Hematopoietic multipotent progenitor cell treated with erythropoietin and hydrocortisone succinate and interleukin-3 and kit ligand, for 17 days (in vitro differentiated cells): ENCODE measurements at places on chromosomes 11 and 22.

- DNase-seq: no peak
Observed at GRCh38 chr11:12755510-12756453, 81.6 kb downstream of the TEAD1 start.

DNA sequence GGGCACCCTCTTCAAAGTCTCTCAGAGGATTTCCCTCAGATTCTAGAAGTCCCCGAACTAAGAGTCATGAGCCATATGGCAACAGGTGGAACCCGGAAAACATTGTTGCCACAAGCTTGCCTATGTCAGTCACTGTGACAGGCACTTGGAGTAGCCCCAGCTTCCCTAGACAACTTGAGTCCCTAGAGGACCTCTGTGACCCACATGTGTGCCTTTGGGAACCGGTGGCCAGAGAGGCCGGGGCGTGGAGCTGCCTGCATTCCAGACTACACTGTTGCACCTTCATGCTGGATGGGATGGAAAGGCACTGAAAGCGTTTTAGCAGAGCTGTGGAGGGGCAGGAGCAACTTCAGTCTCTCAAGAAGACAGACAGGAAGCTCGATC, 12.1 kb downstream of the SLC37A2 start:
- DNase-seq: no peak

DNA sequence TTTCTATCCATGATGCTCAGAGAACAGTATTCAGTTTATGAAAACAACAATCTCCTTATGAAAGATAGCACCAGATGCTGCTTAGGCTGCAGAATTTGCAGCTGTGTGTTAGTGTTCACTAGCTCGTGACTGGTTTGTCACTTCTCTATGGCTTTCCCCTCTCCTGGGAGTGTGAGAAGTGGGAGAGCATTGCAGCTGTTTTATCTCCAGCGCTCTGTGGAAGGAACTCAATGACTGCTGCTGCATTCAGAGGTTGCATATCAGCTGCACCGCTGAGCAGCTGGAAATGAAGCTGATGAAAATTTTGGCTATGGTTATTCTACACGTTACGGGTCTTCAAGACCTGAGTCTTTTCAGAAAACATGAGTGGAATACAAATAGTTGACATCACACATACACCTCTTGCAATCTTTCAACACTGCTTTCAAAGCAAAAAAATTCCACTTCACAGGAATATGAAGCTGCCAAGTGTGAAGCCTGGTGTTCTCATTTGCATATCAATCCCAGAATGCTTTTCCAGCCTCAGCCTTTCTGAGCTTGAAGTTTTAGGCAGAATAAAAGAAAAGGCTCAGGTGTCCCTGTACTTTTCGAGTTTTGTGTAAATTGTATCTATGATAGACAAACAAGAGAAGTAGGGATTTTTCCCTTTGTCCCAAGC, 149.3 kb upstream of the DDI1 start:
- no peak for DNase-seq

- DNase-seq: no peak
Observed at GRCh38 chr11:6345366-6345765, 25.1 kb upstream of the CAVIN3 start.

DNA sequence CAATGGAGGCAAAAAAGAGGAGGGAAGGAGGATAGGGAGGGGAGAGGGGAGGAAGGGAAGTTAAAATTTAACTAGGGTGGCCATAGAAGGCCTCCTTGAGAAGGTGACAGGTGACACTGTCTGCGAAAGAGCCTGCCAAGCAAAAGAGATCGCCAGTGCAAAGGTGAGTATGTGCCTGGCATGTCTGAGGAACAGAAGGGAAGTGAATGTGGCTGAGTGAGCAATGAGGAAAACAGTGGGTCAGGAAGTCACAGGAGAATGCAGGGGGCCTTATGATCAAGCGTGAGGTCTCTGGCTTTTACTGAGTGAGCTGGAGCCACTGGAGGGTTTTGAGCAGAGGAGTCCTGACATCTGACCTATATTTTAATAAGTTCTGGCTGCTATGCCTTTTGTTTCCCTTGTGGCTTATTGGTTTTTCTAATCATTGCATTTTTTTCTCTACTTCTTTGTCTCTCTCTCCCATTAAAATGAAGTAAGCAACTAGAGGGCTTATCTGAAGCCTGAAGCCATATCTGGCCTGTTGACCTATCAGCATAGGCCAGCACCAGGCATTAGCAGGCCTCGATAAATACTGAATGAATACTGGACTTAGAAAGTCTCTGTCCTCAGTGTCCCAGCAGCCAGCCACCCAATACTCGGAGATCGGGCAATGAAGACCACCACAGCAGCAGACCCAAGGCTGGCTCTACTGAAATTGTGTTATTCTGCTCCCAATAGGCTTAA, 5.6 kb downstream of the AP1B1 start:
- DNase-seq: peak; percentile 51

DNA sequence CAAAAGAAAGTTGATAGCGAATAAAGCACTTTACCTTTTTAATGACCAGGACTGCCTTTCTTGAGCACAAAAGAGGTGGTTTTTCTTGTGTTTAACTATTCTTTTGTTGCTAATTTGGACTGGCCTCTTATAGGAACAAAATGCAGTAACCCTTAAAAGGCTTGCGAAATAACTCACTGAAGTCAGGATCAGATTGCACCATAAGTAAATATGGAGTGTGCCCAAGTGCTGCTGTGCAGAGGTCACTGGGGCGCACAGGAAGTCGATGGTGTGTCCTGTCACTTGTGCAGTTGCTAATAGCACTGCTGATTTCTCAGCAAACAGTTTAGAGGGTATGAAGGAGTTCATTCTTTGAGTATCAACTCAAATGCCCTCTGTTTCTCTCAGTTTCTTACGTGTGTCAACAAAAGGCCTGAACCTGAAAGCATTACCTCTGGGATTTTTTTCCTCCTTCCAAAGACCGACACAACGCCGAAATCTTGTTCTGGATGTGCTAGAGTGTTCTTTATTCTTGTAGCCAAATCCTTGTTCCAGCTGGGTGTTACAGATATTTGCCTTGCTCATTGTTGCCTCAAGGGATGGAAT, 71.3 kb downstream of the ATXN10 start:
- DNase-seq: no peak

GRCh38 chr22:43824724-43825420, 12.8 kb upstream of the EFCAB6 start:
- no peak for DNase-seq

DNA sequence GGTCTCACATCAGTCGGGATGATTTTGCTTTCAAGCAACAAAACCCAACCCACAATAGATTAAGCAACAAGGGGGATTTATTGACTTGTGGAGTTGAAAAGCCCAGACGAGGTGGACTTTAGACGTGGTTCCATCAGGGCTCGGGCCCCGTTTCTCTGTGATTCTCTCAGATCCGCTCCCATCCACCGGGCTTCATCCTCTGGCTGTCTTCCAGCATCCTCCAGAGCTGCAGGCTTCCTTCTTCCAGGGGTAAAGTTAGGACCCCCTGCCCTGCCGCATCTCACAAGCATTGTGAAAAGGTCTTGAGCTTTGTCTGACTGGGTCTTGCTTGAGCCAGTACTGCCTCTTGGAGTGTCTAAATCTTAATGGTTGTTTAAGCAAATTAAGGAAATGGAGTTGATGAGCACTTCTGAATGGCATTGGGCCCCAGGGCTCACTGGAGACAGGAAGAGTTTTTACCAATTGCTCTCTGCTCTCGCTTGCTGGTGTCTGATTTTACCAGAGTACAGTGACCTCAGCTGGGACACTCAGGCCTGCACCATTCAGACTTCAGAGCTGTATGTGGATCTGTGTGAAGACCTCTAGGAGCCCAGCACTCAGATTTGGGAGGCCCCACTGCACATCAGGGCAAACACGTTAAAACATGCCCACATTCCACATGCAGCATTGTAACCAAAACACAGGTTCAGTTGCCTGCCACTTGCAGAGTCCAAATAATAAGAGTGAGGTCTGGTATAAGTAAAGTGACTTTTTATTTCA, 13.5 kb upstream of the FTH1 start:
- DNase-seq: no peak

- no peak for DNase-seq
Observed at GRCh38 chr11:82683029-82683428, 50.6 kb downstream of the FAM181B start.

- DNase-seq: no peak
Observed at GRCh38 chr22:47448231-47449223, 686.1 kb downstream of the TBC1D22A start.

DNA sequence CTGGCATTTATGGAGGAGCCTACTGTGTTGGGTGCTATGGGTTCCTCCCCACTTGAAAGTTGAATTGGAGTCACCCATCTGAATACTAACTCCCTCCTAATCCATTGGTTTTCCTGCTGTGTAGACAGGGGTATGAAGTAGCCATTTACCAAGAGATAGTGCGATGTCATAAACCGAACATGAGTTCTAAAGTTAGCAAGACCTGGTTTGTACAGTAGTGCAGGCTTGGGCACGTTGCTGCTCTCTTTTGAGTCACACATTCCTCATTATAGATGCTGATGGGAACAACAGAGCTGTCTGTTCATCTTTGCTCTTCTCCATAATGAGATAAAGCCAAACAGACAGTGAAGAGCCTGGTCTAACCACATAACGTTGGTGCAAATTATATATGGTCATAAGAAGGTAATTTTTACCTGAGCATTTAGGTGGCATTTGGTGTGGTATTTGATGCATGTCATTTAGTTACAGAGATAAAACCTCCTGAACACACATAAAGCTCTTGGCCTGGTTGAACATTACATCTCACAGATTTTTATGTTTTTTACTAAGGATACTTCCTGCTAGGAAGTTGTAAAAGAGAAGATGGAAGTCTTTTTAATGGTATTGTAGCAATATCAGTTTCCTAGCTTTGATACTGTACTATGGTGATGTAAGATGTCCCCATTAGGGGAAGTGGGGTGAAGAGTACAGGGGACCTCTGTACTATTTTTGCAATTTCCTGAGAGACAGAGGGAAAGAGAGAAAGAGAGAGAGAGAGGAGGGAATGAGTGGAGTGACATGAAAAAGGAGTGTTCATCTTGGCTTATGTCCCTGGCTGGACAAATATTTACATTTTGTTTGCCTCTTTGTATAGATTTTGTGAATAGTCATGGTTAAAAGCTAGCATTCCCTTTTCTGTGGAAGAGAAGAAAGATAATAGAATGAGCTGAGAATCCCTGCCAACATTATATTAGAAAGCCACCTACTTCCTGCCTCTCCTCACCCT, 27.9 kb downstream of the GRAP2 start:
- DNase-seq: no peak

DNA sequence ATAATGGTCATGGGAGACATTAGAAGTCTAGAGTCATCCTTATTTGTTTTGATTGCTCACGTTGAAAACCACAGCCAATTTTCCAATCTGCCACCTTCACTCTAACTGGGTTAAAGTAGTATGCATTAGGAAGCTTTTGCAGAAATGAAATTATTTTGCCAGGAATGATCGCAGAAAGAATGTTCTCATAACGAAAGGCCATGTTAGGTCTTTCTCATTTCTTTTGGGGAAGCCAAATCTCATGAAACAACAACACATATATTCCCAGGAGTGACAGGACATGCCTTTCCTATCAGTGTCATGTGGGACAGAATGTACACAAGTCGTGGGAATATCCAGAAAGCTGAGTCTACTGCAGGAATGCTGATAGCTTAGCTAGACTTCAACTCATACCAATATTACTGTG, 386.3 kb downstream of the AASDHPPT start:
- DNase-seq: no peak

DNA sequence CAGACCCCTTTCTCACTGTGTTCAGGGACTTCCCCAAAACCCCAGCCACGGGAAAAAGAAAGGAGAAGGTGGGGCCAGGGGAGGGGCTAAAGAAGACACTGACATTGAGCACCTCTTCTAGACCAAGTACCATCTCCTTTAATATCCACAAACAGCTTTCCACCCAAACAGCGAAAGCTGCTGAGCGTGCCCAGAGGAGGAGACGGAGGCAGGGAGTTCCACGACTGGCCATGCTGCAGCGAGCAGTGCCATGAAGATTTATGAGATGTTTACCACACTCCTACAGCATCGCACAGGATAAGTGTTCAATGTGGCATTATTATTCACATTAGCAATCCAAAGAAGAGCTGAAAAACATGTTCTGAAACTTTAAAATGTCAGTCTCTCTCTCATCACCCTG, 127.4 kb downstream of the LARGE1 start:
- DNase-seq: no peak

- DNase-seq: peak; percentile 30
Observed at GRCh38 chr11:128884703-128885338, 6.3 kb upstream of the KCNJ5 start.

GRCh38 chr11:719214-720016, 13.4 kb downstream of the EPS8L2 start:
- DNase-seq: no peak

GRCh38 chr11:109929308-109929707, 163.9 kb upstream of the ZC3H12C start:
- DNase-seq: no peak

GRCh38 chr11:26087120-26087935, 244.6 kb upstream of the ANO3 start:
- DNase-seq: no peak

DNA sequence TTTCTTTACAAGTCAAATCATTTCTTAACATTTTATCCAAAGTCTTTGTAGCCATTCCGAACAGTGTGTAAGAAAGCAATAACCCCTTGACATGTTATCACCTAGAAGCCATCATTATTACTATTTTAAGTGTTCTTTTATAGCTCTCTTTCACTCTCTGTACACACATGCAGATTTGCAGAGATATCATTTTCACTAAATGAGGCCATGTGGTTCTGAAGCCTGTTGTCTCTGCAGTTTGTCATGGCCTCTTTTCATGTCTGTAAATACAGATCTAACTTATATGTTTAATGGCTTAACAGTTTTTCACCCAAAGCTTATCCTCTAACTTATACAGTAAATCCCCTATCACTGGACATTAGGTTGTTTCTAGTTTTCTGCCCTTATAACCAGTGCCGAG, 166.8 kb downstream of the MYO18B start:
- no peak for DNase-seq

GRCh38 chr11:79578116-79578515, 137.3 kb upstream of the TENM4 start:
- DNase-seq: no peak

DNA sequence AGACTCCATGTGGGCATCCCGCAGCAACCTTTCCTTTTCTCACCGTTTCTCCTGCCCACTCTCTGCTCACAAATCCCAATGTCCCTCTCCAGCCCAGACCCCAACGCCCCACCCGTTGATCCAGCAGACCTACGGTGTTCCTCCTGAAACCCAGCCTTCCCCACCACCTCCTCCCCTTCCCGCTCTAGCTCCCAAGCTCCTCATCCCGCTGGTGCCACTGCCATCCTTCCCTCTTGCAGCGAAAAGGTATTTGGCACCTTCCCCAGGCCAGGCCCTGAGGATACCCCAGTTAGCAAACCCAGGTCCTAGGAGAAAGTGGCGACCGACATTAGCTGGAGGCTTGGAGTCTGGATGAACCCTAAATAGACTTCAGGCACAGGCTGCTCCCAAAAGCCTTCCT, 84.0 kb upstream of the RTL6 start:
- no peak for DNase-seq

GRCh38 chr11:111440416-111441205, 61.5 kb upstream of the POU2AF1 start:
- DNase-seq: no peak

DNA sequence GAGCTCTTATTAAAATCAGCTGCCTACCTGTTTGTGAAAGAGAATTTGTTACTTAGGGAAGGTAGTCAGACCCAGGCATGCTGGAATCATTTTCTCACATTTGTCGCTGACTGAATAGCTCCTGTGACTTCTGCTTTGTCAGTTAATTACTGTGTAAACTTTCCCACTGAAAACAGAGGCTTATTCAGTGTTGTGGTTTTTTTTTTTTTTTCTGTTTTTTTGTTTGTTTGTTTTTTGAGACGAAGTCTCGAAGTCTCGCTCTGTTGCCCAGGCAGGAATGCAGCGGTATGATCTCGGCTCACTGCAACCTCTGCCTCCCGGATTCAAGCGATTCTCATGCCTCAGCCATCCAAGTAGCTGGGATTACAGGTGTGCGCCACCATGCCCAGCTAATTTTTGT, 5.6 kb upstream of the LDLRAD3 start:
- no peak for DNase-seq
